ENCODE measurements at places on chromosomes 7 and 10.

DNA sequence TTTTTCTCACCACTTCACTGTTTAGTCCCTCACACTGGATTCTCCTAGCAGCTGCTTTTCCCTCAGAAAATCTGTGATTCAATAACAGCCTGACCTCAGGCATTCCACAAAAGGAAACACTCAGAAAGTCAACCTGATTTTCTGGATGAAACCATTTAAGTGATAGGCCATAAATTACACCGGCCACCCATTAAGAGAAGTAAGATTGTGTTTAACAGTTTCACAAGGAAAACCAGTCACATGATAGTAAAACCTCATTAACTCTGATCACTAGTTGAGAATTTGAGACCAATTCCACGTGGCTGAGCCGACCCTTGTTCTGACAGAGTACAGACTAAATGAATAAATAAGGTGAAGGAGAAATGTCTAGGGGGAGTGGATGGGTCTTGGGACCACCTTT is 7.7 kb downstream of the GRM8 start:
- no peak for DNase-seq

DNA sequence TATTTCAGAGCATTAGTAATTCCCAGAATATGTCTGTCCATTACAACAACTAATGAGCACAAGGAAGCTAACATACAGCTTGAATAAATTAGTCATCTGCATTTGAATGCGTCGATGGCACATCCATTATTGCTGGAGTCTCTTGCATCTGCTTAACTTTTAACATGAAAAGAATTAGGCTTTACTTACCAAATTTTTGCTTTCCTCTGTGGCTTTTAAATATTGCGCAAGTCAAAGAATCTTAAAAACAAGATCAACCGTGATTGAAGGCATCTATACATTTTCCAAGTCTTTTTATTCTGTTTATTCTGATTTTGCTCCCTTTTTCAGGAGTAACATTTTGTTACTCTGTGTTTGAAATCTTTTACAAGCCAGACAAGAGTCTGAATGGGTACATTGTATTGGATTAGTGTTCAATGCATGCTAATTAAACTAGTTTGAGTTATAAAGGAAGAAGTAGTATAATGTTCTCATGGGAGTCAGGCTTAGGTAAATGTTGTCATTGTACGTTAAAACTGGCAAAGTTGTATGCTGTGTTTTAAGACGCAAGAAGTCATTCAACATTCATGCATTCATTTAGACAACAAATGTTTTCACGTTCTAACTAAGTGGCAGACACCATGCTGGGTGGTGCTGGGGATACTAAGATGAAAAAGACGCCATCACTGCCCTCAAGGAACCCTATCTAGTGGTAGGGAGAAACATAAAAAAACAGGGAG is 4.0 kb upstream of the CACNB2 start:
- no peak for DNase-seq

GRCh38 chr7:8131694-8132605 is 130.0 kb downstream of the ICA1 start:
- no peak for DNase-seq

- no peak for DNase-seq
Measured at GRCh38 chr10:29951441-29951931, 107.9 kb downstream of the JCAD start.

DNA sequence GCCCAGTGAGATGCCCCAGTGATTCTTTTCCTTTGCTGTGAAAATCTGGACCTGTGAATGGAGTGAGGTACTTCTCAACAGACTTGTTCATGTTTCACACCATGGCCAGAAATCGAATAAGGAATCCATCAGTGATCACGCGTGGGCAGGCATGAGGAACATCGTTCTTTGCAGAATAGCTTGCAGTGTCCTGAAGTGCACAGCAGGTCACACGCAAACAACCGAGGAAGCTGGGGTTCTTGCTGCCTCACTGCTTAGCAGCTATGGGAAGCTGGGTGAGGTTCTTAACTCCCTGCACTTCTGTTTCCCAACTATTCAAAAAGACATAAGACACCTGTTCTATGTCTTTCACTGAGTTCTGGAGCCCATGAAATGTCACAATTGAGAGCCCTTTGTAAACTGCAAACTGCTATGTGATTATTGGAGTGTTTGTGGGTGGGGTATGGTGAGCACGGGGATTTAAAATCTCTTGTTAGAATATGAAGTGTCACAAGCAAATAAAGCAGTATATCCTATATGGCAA is 253.4 kb downstream of the KIAA1217 start:
- no peak for DNase-seq

DNA sequence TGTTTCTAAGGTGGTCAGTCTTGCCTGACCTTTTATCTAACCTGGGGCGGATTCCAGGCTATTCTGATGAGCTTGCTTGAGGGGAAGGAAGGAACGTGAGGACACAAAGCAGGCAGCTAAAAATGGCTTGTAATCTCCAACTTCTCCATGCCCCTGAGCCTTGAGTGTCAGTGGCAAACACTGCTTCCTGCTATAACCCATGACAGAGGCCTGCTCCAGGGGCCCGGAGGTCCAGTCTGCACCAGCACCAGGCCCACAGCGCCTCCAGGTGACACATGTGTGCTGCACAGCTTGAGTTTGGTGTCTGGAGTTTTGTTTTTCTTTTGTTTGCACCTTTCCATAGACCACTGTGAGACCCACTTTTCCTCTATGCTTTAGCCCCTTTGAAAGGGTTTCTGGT is 207.9 kb downstream of the PAXIP1 start:
- no peak for DNase-seq

GRCh38 chr7:81693080-81693479 is 76.8 kb downstream of the HGF start:
- no peak for DNase-seq

- no peak for DNase-seq
Measured at GRCh38 chr10:57694956-57695608, 572.6 kb downstream of the IPMK start.

DNA sequence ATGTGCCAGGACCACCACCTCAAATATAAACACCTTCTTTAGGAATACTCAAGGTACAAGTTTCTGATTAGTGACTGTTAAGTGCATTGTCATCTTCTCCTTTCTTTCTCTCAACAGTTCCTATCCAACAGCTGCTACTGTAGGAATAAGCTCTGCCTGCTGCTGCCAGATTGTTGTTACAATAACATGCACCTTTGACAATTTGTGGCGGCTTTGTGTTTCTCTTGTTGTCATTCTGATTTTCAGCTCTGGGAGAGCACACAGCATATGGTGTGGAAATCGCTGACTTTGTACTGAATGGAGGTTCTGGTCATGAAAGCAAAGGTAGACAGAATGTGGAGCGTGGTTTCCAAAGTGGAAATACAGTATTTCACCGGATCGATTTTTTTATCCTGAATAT is 182.8 kb downstream of the SEC23IP start:
- DNase-seq: no peak

DNA sequence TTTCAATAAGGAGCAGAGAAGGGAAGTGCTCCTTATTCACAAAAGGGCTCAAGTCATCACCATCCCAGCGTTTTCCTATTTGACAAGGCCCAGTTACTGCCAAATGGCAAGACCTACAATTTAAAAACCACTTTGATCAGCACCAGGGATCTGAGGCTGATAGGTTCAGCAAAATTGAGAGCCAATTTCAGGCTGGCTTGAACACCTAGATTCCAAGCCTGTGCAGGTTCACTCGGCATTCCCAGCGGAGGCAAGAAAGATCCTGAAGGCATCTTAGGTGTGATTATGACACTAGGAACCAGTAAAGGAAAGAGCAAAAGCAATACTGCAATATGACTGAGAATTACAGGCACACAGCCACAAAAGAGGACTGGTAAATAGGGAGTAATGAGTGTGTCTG is 441.4 kb downstream of the CALN1 start:
- DNase-seq: no peak

DNA sequence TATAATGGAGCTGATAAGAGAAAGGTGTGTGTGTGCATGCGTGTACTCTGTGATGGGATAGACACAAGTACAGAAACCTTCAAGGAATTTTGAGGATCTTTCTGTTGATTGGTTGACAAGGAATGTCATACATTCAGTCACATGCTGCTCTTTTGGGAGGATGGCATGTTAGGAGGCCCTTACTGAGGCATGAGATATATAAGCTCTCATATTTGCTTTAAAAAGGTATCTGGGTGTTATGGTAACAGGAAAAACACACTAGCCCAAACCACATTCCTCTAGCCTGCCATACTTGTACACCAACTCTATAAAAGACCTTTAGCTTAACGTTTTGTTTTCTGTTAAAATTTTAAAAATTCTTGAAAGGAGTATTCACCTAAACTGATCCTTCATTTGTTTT is 72.5 kb upstream of the EGFR start:
- DNase-seq: no peak

GRCh38 chr7:2165610-2166594 is 66.8 kb downstream of the MAD1L1 start:
- no peak for DNase-seq

- DNase-seq: peak; percentile 98
Measured at GRCh38 chr10:29784175-29784773, 149.5 kb upstream of the SVIL start.

- no peak for DNase-seq
Measured at GRCh38 chr7:138460649-138461607, 869 bp downstream of the TRIM24 start.

DNA sequence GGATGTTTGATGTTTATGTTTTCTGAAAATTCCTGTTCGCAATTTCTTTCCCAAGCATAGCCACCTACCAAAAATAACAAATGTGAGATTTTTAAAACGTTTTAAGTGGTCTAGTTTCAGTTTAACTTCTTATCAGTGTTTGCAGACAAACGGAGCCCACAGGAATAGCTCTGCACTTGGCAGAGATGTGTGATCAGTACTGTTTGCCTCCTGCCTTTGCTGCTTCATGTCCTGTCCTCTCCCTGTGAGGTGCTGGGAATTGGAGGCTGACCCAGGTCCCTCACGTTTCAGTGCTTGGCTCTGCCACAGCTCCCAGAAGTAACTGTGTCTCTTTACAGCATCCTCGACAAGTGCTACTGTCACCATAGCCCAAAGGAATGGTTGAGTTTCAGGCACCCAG is 1.2 kb downstream of the UCN3 start:
- no peak for DNase-seq

- DNase-seq: no peak
Measured at GRCh38 chr7:50164559-50165170, 71.6 kb upstream of the ZPBP start.

DNA sequence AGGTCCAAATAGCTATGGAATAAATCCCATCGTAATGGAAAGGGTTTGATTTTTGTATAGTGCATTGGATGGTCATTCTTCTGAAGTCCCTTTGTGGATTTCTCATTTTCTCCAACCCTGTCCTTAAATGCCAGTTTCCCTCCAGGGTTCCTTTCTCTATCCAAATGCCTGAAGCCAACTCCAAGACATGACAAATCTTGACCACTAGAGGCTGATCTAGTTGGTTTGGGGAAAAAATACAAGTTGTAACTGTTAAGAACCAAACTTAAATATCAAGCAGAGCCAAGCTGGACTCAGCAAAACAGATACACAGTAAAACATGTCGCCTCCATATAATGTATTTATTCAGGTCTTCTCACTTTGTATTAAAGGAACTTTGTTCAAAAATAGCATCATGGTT is 28.7 kb downstream of the FRMD4A start:
- DNase-seq: no peak

- DNase-seq: no peak
Measured at GRCh38 chr7:106868364-106868763, 3.3 kb downstream of the PIK3CG start.

- no peak for DNase-seq
Measured at GRCh38 chr7:1210979-1211608, 21.6 kb upstream of the UNCX start.

GRCh38 chr10:130111113-130111851 is 652 bp upstream of the C10orf143 start:
- peak; percentile 92 for DNase-seq

GRCh38 chr10:117339578-117339977 is 35.7 kb downstream of the PDZD8 start:
- DNase-seq: no peak

DNA sequence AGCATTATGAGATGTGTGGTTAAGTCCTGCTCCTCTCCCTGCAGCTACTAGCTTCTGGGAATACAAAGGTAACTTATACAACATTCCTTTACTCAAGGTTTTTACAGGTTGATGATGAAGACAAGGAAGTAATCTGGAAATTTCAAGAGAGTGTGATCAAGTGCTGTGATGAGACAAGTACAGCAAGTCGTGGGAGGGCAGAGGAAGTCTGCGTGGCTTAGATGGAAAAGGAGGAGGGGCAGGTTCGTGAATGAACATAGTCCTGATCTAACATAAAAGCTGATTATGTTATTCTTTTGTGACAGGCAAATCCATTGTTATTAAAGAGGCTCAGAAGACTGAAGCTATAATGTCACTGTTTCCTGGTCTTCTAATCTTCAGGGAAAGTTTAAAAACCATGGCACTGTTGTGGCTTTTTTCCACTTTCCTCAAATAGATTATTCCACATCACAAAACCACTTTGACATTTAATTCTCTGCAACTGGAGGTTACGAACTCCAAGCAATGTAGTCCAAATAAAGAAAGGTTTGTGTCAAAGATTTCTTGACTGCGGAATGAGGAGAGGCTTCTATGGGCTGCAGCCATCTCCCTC is 84.1 kb downstream of the CPXM2 start:
- no peak for DNase-seq

DNA sequence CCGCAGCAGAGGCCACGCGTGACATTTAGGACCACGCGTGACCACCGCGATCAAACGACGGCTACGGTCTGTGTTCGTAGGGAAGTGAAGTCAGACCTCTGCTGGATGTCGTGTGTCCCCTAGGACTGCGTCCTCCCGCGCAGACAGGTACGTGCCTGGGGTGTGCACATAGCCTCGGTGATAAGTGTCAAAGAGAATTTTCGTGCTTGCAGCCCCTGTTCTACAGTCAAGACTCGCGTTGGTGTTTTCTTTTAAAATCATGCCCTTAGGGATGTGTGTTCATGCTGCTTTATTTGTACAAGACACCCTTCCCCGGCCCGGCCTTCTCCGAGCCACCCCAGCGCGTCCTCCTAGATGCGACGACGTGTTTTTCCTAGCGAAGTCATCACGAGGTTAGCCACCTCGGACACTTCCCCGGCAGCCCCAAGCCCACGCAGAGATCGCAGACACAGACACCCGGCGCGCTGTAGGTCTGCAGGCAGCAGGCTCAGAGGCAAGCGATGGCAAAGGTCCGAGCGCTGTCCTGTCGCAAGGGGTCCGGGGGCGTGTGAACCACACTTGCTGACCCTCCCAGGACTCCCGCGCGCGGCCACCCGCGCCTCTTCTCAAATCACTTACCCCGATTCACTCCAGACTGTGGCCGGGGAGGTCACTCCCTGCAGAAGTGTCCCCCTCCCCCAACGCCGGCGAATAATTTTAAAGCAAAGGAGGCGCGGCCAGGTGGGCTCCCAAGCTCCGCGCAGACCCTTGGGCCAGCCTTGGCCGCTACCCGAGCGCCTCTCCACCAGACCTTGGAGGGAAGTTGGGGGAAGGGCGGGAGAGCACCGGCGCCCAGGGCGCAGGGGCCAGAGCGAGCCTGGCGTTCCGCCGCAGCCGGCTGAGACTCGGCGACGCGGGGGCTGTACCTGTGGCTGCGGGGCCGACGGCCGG is 552 bp downstream of the MKX start:
- no peak for DNase-seq

- no peak for DNase-seq
Measured at GRCh38 chr10:71143170-71143569, 69.2 kb upstream of the UNC5B start.

- no peak for DNase-seq
Measured at GRCh38 chr7:106367018-106367420, 82.2 kb upstream of the NAMPT start.

- no peak for DNase-seq
Measured at GRCh38 chr10:133336577-133337369, at the start of gene CALY. Gene CALY, minus strand, starts transcription at chr10:133336896. Its CDS starts 7,907 bp downstream, at chr10:133328989.

GRCh38 chr10:3660753-3661152 is 124.3 kb downstream of the KLF6 start:
- DNase-seq: no peak

Measured in brain pericyte (primary cell).